ENCODE measurements at places on chromosomes 5 and 9.

DNA sequence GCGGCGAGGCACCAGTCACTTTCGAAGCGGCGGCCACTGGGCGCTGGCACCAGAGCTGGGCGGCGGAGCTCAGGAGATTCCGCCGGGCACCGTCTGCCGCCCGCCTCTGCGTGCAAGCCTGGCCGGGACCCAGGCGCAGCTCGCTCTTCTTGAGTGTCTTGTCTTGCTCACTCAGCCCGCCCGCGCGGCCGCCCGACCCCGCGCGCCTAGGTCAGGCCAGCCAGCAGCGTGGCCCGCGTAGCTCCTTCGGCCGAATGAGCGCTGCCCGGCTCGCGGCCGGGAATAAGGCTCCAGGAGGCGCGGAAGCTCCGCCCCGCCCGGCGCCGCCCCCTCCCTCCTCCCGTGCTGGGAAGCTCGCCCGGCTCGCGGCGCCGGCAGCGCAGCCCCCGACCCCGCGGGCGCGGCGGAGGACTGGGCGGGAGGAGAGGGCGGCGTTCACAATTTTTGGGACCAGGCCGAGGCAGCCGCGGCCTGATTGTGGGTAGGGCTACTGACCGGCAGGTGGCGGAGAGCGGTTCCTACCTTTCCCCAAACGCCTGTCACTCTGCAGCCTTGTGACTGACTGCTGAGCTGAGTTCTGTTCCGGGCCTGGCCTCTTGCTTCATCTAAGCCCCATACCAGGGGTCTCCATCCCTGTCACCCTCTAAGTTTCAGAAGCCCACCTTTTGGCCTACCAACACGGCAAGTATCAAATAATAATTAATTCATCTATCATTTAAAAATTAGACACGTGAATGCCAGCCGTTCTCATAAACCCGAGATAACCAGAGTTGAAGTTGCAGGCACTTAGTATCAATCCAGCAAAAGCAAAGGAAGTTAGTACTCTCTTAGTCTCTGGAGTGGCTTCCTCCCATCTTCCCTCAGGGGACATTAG is at the start of gene HBEGF:
Gene HBEGF (minus strand): TSS at position 256 of the 874 bp plus-strand sequence. CDS start 275 bp downstream, outside the sequence.
- peak; percentile 92 for DNase-seq

DNA sequence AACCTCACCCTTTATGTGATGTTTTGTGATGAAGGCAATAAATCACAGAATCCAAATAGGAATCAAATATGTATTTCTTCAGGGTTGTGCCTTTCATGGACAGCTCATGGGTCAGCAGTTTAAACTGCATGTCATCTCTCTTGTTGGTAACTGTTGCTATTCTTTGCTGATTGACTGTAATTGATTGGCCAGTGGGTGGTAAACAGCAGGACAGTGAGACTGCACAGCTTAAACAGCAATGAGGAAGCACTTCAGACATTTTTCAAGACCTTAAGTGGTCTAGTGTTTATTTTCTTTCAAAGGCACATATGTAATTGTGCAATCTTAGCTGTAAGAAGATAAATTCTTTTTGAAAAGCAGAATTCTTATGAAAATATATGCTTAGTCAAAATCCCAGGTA is 260.5 kb downstream of the COX7C start:
- no peak for DNase-seq

- no peak for DNase-seq
Observed at GRCh38 chr5:73948720-73949119, 322.7 kb downstream of the ARHGEF28 start.

DNA sequence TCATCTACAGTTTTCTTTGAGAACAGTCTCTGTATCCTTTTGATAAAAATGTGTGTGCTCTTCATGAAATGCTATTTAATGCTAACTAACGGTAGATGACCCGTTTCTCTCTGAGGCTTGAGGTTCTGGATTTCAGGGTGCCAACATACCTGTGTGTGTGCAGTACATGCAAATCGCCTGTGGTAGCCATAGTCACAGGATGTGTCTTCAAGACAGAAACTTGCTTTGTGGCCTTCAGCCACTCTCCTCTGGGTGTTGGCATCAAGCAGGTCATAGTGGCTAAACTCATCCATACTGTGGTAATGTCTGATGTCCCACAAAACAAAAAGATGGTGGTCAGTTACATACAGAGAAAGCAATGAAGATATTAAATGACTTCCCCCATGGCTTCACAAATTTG is 4.2 kb downstream of the LOX start:
- DNase-seq: no peak

DNA sequence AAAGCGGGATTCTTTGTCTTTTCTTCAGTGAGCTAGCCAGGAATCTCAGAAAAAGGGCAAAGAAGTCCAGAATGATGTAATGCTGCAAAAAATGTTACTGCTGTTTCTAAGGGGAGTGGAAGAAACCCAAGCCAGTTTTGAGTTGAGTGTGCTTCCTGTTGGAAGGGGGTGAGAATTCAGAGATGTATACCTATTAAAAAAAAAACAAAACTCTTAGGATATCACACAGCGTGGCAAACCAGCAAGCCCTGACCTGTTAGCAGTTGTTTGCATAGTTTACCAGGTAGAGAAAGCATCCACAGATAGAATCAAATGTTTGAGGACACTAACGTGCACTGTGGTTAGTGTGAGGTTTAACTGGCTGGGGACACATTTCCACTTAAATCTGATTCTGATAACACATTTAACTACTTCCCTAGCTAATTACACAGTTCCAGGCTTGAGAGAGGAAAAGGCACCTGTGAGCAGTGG is 11.4 kb downstream of the BASP1 start:
- DNase-seq: no peak

DNA sequence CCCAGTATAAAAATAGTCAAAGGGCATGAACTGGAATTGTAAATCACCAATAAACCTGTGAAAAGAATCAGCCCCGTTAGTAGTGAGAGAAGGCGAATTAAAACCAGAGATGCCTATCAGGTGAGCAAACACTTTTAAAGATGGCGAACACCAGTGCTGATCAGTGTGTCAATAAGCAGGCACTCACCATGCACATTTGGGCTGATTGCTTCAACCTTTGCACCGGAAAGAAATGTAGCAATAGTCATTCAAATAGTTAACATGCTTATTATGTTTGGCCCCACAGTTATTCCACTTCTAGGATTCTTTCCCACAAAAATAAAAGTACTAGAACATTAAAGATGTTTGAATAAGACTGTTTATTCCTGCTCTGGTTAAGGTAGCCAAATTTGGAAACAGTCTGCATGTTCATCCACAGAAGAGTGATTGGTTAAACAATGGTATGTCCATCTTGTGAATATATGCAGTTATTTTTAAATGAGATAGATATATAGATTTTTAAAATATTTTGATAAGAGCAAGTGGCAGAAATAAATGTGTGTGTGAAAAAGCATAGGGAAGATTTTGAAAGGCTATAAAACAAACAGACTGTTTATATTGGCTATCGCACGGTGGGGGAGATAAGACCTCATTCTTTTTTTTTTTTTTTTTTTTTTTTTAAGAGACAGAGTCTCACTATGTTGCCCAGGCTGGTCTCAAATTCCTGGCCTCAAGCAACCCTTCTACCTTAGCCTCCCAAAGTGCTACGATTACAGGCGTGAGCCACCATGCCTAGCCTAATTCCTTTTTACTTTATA is 112.2 kb downstream of the PIP5K1B start:
- no peak for DNase-seq

DNA sequence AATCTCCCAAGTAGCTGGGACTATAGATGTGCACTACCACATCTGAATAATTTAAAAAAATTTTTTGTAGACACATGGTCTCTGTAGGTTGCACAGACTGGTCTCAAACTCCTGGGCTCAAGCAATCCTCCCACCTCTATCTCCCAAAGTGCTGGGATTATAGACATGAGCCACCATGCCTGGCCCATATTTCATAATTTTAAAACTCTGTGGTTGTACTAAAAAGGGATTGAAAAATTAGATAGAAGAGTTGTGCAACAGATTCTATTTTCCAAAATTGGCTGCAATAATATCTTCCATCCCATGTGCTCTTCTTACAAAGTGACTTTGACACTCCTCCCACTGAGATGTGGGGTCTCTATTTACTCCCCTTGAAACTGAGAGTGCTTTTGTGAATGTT is 7.6 kb upstream of the UHRF2 start:
- no peak for DNase-seq

DNA sequence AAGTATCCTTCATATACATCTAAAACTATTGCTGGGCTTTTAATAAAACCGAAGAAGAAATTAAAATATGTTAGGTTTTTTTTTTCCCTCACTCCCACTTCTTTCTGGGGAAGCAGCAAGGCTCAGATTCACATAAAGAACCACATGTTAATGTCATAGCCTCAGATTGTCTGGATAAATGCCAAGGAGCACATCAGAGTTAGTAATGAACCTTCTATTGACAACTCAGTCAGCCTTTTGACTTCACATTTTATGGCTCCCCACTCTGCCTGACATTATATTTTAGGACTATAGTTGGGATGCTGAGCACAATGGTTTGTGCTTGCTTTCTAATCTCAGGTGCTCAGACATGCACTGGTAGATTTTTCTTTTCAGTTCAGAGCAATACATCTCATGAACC is 21.8 kb downstream of the DMAC1 start:
- DNase-seq: no peak

DNA sequence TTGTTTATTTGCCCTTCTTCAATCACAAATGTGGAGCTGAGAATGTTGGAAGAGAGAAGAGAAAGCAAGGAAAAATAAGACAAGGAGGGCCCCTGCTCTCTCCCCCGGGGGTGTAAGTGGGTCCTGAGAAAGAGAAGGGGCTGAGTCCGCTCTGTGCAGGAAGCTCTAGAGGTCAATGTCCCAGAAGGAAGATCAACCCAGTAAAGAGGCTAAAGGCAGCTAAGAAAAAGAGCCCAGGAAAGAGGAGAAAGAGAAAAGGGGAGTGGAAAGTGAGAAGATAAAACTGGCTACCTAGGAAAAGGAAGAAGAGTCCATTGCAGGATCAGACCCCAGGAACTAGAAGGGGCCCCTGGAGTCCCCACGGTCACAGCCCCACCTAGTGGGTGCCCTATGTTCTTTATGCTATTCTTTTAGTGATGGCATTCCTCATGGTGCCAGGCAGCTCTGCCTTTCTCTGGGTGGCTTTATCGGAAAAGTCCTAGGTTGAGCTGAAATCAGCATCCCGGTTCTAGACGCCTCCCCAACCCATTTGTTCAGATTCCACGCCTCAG is 583.4 kb downstream of the ACTL7B start:
- DNase-seq: peak; percentile 60

GRCh38 chr5:10317825-10318682 is 10.4 kb upstream of the CMBL start:
- DNase-seq: no peak

- no peak for DNase-seq
Observed at GRCh38 chr9:131776473-131776872, 36.6 kb upstream of the RAPGEF1 start.

DNA sequence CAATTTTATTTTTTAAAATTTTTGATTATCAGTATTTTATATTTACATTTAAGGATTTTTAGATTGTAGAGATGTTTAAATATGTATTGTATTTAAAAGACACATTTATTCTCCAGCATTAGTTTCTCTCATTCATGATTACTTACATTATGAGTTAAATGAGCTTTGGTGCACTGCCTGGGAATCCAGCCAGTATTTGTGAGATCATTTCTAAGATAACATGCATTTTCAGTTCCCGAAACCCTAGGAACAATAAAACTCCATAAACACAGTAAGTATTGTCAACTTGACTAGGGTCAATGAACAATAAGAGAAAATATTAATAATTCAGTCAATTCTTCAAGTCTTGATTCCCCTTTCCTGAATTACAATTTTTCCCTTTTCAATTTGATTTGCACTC is 403.3 kb downstream of the PLK2 start:
- no peak for DNase-seq

DNA sequence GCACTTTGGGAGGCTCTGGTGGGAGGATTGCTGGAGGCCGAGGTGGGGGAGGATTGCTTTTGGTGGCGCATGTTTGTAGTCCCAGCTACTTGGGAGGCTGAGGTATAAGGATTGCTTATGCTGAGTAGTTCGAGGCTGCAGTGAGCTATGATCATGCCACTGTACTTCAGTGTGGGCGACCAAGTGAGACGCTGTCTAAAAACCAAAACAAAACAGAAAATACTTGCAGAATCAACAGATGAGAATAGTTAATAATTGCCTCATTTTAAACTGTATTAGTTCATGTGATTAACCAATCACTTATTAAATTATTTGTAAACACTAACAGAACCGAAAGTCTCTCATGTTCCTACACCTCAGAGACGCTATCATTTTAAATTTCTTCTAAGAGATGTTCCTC is 118.1 kb downstream of the CCDC171 start:
- DNase-seq: no peak

DNA sequence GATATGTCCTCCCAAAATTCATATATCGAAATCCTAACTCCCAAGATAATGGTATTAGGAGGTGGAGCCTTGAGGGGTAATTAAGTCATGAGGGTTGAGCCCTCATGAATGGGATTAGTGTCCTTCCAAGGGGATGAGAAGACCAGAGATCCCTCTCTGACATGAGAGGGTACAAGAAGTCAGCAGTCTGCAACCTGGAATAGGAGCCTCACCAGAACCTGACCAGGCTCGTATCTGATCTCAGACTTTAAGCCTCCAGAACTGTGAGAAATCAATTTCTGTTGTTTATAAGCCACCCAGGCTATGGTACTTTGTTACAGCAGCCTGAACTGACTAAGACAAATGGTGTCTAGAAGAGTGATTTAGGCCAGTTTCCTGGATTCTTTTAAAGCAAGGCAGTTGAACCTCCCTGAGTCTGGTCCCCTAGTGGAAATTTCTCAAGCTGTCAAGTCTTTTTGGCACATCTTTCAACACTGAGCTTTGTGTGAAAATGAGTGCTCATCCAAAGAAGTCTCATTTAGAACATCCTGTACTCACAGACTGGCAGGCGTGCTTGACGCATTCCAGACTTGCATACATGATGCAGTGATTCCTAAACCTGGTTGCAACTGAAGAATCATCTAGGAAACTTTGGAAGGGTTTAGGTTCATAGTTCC is 254.8 kb upstream of the PPP1R2B start:
- no peak for DNase-seq

All from left lobe of liver (tissue), 2 donors.